ENCODE measurements at places on chromosomes 3 and 15.

DNA sequence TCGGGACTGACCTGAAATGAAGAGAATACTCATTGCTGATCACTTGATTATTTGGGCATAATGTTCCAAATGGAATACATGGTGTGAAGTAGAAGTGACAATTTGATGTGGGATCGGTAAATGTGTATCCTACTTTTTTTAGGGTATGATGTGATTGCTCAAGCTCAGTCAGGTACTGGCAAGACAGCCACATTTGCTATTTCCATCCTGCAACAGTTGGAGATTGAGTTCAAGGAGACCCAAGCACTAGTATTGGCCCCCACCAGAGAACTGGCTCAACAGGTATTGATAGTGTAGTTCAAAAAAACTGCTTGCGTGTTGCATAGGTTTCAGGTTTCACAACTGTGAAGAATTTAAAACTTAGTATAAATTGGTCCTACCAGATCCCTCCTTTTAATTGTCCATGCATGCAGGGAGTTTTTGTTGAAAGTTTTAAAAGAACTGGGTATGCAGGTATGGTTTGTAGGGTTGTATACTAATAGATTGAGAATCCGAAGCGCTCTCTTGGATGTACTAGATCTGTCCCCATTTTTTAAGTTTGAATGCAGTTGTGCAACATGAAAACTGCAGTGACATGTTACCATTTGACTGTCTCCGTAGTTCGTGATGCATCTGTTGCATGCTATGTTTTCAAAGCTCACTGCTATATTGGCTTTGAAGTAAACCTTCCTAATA, 1.6 kb downstream of the EIF4A2 start:
- no peak for DNase-seq

- DNase-seq, result no peak
Observed at GRCh38 chr3:167714871-167715270, 19.8 kb downstream of the PDCD10 start.

DNA sequence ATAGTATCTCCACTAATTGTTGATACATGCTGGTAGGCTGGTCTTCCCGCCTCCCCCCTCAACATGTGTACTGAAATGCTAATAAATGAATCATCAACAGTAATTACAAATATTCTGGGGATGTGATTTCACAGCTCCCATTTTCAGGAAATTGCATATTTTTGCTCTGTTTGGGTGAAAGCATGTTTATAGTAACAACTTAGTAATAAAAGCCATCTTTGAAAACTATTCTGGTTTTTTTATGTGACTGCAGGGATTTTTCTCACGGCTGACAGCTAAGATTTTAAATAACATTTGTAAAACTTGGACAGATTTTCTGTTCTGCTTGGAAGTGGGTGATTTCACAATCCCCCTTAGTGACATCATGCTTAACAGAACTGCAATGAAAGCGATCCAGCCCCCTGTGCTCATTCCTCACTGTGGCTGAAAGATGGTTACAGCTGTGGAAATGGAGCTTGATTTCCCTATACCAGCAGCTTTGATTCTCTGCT, 25.6 kb upstream of the FAM174B start:
- DNase-seq, result no peak

DNA sequence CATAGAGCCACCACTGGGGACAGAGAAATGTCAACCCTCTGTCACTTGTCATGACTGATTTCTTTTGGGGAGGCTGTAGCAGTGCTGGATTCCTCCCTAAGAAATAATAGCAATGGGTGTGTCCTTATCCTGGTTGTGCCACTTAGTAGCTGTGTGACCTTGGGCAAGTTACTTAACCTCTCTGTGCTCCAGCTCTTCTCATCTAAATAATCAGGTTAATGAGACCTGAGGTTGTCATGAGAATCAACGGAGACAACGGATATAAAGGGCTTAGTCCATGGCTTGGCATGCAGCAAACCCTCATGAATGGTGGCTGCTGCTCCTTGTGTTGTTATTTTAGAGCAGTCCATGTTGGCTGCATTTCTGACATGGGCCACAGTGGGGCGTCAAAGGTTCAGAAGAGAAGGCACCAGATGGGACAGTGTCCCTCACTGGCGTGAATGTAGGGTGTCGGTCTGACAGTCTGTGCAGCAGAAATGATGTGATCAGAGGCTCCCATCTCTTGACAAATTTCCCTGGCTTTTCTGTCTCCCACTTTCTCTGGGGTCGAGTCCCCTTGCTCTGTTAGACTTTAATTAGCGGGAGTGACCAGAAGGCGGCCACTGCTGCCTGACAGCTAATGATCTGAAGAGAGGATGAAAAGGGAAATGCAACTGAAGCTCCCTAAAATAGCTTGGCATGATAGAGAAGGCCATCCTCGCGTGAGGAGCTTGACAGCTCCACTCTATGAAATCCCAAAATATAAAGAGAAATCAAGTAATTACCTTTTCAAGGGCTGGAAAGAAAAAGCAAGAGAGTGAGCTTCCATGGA, 209.4 kb downstream of the CADPS start:
- peak; percentile 53 for DNase-seq

DNA sequence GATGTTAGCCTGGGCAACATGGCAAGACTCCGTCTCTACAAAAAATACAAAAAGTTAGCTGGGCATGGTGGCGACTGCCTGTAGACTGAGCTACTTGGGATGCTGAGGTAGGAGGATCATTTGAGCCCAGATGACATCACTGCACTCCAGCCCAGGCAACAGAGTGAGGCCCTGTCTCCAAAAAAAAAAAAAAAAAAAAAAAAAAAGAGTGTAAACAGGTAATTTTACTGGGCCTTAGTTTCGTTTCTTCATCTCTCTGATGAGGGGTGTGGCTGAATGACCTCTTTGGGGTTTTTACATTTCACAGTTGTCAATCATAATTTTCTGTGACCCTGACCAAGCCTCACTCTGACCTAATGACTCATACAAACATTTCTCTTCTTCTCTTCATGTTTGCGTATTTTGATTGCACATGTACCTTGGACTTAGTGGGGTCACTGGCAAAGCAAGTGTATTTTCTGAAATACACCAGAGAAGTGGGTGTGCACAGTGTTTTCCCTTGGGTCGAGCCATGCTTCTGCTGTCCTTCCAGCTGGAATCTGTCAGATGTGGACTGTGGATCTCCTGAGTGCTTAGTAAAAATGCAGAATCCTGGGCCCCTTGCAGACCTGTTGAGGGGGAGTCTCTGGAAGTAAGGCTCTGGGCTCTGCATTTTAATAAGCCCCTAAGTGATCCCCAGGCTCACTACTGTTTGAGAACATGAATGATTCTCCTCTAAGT, 140.5 kb downstream of the FNDC3B start:
- no peak for DNase-seq

- no peak for DNase-seq
Observed at GRCh38 chr15:33722005-33722672, 246.2 kb upstream of the CHRM5 start.

DNA sequence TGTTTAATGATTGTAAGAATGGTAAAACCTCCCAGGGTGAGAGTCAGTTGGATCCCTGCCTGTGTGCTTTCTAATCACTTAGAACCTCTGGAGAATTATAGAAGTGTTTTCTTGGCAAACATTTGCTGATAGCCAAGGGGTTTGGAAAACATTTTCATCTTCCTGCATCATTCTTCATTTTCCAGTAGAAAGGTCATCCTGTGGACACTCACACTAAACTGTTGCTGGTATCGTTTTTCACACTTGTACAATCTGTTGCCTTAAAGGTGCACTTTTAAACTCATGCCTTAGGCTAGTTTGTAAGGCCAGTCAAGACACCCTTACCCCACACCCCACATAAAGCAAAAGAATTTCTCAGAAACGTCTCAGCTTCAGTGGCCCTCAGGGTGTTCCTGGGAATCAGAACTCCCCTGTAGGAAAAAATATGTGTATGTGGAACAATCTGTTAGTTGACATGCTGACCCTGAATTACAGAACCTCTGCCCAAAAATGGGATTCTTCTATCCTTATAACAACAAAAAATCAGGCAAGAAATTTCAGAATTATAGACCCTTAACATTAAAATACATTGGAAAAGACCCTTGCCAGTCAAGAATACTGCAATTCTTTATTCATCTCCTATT, 5.8 kb upstream of the PLD1 start:
- no peak for DNase-seq

GRCh38 chr15:86917361-86917671, 837.6 kb downstream of the AGBL1 start:
- no peak for DNase-seq
